Stimulated activated CD4-positive, alpha-beta T cell treated with anti-CD3 and anti-CD28 coated beads, Interleukin-12 subunit alpha, Interleukin-12 subunit beta, amount 100 ng/mL, for 4 hours (primary cell): ENCODE measurements at places on chromosomes 5 and 9.

DNA sequence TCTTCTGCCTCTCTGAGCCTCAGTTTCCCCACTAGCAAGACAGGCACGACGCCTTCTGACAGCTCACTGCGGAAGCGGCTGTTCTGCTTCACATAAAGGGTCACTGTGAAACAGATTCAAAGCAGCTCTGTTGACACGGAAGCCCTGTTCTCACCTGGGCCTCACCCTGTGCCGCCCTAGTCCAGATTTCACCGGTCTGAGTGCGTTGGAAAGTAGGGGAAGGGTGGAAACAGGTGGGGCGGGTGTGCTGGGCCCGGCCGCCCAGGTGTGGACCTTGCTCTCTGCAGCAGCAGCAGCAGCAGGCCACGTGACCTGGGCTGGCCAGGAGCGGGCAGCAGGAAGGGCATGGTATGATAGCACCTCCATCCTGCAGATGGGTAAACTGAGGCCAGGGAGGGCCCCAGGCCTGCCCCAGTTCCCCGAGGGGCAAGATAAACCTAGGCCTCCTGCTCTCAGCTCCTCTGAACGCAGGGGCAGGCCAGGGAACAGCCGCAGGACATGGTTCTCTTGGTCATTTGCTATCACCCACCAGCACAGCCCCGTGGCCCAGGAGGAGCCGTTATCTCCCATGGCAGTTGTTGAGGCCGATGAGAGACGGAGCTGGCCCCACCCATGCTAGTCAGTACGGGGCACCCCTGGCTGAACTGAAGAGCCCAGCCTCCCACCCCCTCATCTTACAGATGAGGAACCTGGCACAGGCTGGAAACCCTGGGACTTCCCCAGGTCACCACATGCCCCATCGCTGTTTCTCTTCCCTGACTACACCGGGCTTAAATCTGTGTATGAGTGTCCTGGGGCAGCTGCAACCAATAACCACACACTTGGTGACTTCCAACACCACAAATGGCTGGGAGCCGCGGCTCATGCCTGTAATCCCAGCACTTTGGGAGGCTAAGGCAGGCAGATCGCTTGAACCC, 12.1 kb downstream of the PTGES2 start:
- no peak for DNase-seq

DNA sequence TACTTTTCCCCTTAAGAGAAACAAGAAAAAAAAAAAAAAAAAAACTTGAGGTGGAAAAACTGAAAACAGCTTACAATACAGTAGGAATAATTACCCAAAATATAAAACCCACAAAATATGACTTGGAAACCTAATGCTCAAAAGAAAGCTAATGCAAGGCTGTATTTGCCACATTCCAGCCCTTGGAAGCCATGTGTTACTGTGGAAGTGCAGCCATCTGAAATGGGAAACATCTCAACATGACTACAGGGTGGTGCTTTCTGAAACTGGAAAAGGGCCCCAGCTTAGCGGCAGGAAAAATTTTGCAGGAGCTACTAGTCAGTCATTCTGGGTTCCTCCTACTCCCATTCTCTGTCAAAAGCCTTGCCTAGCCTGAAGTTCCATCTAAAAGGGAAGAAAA, 20.4 kb downstream of the CDK5RAP2 start:
- no peak for DNase-seq

DNA sequence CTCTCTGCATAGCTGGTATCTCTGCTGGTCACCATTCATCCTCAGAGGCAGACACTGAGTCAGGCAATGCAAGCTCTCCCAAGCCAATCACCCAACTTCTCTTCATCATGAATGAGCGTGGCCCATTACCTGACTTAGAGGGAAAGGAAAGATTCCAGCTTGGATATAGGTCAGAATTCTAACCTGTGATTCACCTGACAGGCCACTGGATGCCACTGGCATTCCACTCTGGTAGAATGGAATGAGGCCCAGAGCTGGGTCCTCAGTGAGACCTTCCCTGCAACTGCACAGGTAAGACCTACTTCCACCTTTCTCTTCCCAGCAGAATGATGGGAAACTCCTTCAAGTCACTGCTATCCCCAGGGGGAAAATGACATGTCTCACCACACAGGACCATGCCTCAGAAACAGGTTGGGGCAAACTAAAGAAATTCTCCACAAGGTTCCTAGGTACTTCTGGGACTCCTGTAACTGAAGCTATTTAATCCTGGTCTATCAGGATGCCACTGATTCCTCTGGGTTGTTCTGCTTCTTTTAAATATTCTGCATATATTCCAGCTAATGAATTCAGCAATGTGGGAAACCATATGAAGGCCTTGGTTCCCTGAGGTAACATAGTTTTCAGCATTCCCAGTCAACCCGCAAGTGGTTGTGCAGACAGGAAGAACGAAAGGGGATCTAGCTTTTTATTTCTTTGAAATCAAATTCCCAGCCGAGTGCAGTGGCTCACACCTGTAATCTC, 62.0 kb downstream of the SUSD1 start:
- DNase-seq = peak; percentile 5

- DNase-seq = no peak
Observed at GRCh38 chr9:37587521-37587920, 4.9 kb downstream of the TOMM5 start.

- DNase-seq = no peak
Observed at GRCh38 chr9:10003047-10003446, 609.8 kb downstream of the PTPRD start.

DNA sequence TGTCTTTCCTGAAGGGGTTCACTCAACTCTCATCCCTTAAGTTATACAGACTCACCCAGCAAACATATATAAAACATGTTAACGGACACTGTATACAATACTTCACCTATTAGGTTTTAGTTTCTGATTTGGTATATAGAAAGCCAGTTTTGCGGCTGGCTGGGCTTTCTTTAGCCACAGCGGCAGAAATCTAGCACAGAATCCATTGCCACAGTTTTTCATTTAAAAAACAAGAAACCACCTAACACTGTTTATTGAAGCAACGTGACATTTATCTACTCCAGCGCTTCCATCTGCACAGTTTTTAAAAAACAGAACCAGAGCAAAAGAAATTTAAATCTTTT, 67.3 kb downstream of the SNX30 start:
- no peak for DNase-seq

GRCh38 chr5:81232464-81233079, 550 bp upstream of the CKMT2 start:
- DNase-seq = no peak

DNA sequence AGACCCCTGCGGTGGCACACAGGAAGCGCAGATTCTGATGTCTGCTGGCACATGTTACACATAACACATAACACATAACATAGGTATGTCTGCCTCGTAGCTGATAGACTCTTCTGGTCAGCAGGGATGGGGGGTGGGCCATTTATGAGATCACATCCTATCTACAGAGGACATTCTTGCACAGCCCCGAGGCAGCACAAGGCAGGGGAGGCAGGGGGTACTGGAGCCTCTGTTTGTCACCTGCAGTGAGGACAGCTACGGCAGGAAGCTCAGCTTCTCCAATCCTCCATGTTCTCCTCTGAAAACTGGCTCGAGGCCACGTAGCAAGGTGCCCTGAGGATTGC, 16.7 kb upstream of the MED10 start:
- DNase-seq = no peak

GRCh38 chr5:33827018-33827707, 64.6 kb downstream of the ADAMTS12 start:
- DNase-seq = no peak

DNA sequence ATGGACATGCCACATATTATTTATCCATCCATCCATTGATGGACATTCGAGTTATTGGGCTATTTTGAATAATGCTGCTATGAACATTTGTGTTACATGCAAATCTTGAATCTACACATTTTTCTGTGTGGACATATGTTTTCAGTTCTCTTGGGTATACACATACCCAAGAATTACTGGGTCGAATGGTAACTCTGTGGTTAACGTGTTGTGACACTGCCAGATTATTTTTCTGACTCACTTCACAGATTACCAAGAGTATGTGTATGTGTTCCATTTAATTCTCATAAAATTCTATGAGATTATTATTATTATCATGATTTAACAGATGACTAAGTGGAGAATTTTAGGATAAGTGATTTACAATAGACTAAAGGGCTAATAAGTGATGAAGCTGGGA, 26.7 kb downstream of the CYFIP2 start:
- DNase-seq = no peak

- no peak for DNase-seq
Observed at GRCh38 chr5:132834057-132834456, 3.6 kb upstream of the SHROOM1 start.

DNA sequence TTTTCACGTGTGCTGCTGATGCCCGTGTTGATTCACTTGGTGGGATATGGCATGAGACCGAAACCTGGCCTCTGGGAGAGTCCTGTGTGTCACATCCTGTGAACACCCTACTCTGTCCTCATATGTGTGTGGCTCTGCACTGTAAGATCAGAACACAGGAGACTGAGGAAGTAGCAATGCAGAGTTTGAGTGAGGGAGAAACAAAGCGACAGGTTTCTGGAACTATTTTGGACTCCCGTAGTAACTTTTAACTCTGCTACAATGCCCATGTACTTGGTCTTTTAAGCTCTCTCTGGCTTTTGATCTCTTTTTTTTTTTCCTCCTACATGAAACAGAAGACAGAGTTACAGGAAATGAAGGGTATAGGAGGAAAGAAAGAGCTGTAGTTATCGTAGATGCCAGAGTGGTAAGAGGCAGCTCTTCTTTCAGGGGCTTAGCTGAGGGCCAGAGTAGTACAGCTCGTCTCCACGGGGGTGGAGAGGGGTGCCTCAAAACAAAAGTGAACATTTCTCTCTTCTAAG, 26.6 kb downstream of the GRAMD2B start:
- DNase-seq = peak; percentile 28

- DNase-seq = no peak
Observed at GRCh38 chr5:129658801-129659200, 89.1 kb upstream of the MINAR2 start.

GRCh38 chr9:85645909-85646627, 95.7 kb downstream of the AGTPBP1 start:
- DNase-seq = no peak

- DNase-seq = no peak
Observed at GRCh38 chr9:132481053-132481849, 71.2 kb downstream of the CFAP77 start.
